Left lung (tissue), 14 donors: ENCODE measurements at places on chromosomes 2 and 18. TPM values are rescaled to one million over a fixed set of nuclear protein-coding genes. Genes with fewer than 3 reads are reported as not detected.

DNA sequence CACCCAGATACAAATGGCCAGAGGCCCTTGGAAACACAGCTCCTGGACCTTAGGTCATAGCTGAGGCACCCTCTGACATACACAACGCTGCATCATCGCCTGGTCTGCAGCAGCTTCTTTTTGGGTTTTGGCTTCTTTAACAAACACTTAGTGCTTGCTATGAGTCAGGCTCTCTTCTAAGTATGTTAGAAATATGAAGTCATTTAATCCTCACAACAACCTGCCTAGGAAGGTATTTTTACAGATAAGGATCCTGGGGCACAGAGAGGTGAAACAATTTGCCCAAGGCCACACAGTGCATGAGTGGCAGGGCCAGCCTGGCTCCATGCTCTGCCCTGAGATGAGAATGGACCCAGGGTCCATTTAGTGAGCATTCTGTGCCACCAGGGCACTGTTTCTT is 96.6 kb downstream of the TMEM17 start:
- no peak for DNase-seq
- no peak overlapping the region for H3K4me3 ChIP-seq
- no peaks in the 10 kb centered on the region for H3K36me3 ChIP-seq
- no peaks in the 10 kb centered on the region for H3K27me3 ChIP-seq
- no peak overlapping the region for H3K27ac ChIP-seq

DNA sequence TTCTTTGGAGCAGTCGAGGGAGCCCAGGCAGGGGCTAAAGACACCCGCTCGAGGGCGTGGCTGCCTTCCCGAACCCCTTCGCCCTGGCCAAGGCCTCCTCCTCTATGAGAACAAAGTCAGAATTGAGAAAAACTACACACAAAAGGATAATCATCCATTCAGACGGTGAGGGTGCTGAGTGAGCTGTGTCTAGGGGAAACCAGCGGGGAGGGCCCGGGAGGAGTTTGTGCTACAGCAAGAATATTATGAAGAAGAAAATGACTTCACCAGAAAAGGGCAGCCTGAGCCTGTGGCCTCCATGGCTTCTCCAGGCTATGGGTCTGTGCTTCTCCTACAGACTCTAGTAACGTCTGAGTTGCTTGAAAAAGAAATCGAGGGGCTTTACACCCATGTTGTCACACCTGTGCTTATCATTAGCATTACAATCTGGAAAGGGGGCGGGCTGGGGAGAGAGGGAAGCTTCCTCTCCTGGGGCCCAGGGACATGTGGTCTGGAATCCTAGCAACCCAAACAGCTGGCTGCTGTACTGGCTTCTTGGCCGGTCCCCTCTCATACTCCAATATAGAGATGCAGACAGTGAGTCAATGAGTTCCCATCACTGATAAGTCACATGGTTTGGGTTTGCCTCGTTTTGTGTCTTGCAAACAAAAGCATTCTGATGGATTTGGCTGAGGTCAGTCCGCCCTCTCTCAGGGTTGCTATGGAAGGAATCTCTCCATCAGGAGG is 52.0 kb upstream of the ARL4C start:
- DNase-seq, result peak; percentile 43
- no peaks in the 10 kb centered on the region for H3K36me3 ChIP-seq
- H3K27ac ChIP-seq, result no peak overlapping the region
- no peaks in the 10 kb centered on the region for H3K27me3 ChIP-seq
- H3K4me1 ChIP-seq, result no peaks in the 10 kb centered on the region

DNA sequence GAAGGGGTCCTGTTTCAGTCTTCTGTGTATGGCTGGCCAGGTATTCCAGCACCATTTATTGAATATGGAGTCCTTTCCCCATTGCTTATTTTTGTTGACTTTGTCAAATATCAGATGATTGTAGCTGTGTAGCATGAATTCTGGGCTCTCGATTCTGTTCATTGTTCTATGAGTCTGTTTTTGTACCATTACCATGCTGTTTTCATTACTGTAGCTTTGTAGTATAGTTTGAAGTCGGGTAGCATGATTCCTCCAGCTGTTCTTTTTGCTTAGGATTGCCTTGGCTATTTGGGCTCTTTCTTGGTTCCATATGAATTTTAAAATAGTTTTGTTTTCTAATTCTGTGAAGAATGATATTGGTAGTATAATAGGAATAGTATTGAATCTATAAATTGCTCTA is 6.0 kb downstream of the SH3YL1 start:
- DNase-seq, result no peak
- H3K27me3 ChIP-seq, result no peaks in the 10 kb centered on the region
- no peak overlapping the region for H3K4me3 ChIP-seq
- peaks cover 3% of the 10 kb centered on the region for H3K4me1 ChIP-seq
- H3K36me3 ChIP-seq, result no peaks in the 10 kb centered on the region

- H3K36me3 ChIP-seq, result no peaks in the 10 kb centered on the region
- H3K4me3 ChIP-seq, result no peak overlapping the region
- peak; percentile 88 for DNase-seq
- H3K27me3 ChIP-seq, result peaks cover 58% of the 10 kb centered on the region
These were observed 69.3 kb downstream of the MARCO start for GRCh38 chr2:119011162-119011909.

- H3K27me3 ChIP-seq, result no peaks in the 10 kb centered on the region
- no peak overlapping the region for H3K27ac ChIP-seq
- DNase-seq, result no peak
These were observed 24.2 kb downstream of the XDH start for GRCh38 chr2:31390324-31390723.

GRCh38 chr2:179569831-179570233 is 291.6 kb downstream of the ZNF385B start:
- no peaks in the 10 kb centered on the region for H3K4me1 ChIP-seq
- no peaks in the 10 kb centered on the region for H3K27me3 ChIP-seq
- H3K4me3 ChIP-seq, result no peak overlapping the region
- H3K27ac ChIP-seq, result no peak overlapping the region
- DNase-seq, result peak; percentile 26
- H3K36me3 ChIP-seq, result no peaks in the 10 kb centered on the region

GRCh38 chr2:52639692-52640091 is 1127.9 kb upstream of the CHAC2 start:
- no peak overlapping the region for H3K4me3 ChIP-seq
- H3K4me1 ChIP-seq, result no peaks in the 10 kb centered on the region
- no peak overlapping the region for H3K27ac ChIP-seq
- DNase-seq, result no peak
- H3K36me3 ChIP-seq, result no peaks in the 10 kb centered on the region

- no peak overlapping the region for H3K4me3 ChIP-seq
- H3K27ac ChIP-seq, result no peak overlapping the region
- H3K4me1 ChIP-seq, result no peaks in the 10 kb centered on the region
- no peak for DNase-seq
These were observed 1237.8 kb downstream of the SUCLG1 start for GRCh38 chr2:83221258-83221657.

DNA sequence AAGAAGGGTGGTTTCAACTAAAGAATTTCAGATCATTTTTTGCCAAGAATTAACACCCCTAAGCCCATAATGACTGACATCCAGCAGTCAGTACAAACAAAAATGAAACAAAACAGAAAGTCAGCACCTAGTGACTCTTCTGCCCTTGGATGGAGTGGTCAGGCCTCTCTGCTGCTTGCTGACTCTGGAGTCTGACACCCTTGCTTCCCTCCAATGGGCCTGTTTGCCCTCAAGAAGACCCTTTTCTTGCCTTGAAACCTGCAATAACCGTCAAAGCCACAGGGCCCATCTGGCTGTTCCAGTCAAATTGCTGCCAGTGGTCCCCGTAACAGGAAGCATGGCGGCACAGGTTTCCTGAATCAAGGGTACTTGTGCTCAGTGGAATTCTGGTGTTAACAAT is 27.2 kb upstream of the CYTIP start:
- H3K4me1 ChIP-seq, result peaks cover 8% of the 10 kb centered on the region
- no peaks in the 10 kb centered on the region for H3K36me3 ChIP-seq
- no peak overlapping the region for H3K27ac ChIP-seq
- no peak for DNase-seq
- H3K4me3 ChIP-seq, result no peak overlapping the region
- no peaks in the 10 kb centered on the region for H3K27me3 ChIP-seq

DNA sequence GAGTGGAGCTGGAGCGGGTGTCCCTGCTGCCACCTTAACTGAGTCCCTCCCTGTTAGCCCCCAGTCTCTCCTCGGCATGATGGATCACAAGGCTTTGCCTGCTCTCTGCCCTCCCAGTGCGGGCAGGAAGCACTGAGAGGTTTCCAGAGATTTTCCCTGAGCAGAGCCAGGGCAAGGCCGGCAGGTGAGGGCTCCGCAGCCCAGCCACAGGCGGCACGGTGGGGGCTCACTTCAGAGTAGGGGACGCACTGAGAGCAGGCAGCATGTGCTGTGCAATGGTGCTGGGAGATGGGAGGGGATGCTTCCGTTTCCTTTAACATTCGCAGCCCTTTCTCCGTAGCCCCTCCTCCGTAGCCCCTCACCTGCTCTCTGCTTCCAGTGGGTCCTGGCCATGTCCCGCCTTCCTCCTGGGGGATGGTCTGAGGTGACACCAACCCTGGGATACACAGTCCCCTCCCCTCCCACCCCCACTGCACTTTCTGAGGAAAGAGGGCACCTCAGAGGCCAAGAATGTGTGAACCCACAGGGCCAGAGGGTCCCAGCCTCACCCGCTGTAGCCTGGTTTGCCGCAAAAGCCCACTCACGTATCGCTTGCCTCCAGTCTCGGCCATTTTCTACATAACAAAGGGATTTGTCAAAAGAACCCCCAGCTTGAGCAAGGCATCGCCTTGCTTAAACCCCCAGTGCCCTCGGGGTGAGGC is 10.7 kb downstream of the KCNF1 start:
- H3K4me1 ChIP-seq, result no peaks in the 10 kb centered on the region
- no peak overlapping the region for H3K4me3 ChIP-seq
- no peaks in the 10 kb centered on the region for H3K36me3 ChIP-seq
- H3K27me3 ChIP-seq, result no peaks in the 10 kb centered on the region
- DNase-seq, result no peak
- no peak overlapping the region for H3K27ac ChIP-seq

GRCh38 chr2:233758849-233759248 is 1.2 kb upstream of the UGT1A1 start:
- H3K27me3 ChIP-seq, result no peaks in the 10 kb centered on the region
- H3K4me1 ChIP-seq, result no peaks in the 10 kb centered on the region
- H3K36me3 ChIP-seq, result no peaks in the 10 kb centered on the region
- no peak overlapping the region for H3K4me3 ChIP-seq

- no peaks in the 10 kb centered on the region for H3K27me3 ChIP-seq
- H3K36me3 ChIP-seq, result peaks cover 84% of the 10 kb centered on the region
- H3K4me3 ChIP-seq, result no peak overlapping the region
- no peaks in the 10 kb centered on the region for H3K4me1 ChIP-seq
These were observed 44.8 kb upstream of the STRN start for GRCh38 chr2:37011130-37011529.

GRCh38 chr2:112642966-112643365 is 2.8 kb upstream of the SLC20A1 start:
- peaks cover 15% of the 10 kb centered on the region for H3K4me1 ChIP-seq
- H3K27ac ChIP-seq, result no peak overlapping the region
- DNase-seq, result no peak
- no peaks in the 10 kb centered on the region for H3K36me3 ChIP-seq

- no peaks in the 10 kb centered on the region for H3K36me3 ChIP-seq
- H3K27ac ChIP-seq, result no peak overlapping the region
- H3K27me3 ChIP-seq, result no peaks in the 10 kb centered on the region
These were observed 52.2 kb upstream of the ACKR3 start for GRCh38 chr2:236517251-236518031.

DNA sequence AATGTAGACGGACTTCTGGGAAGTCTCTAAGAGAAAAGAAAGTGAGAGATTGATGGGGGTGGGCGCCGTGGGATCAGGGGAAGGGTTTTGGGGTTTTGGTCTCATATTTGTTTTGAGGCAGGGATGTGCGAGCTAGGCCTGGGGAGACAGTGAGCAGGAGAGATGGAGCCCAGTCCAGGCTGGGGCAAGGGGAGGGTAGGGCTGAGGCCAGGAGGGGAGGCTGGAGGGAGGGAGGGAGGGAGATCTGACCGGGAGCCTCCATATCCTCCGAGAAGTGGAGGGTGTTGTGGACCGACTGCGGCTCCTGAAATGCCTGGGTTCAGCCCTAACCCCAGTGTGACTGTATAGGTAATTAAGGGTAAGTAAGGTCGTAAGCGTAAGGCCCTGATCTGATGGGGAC is 72.8 kb upstream of the ODC1 start:
- H3K4me1 ChIP-seq, result no peaks in the 10 kb centered on the region
- H3K27me3 ChIP-seq, result no peaks in the 10 kb centered on the region
- H3K4me3 ChIP-seq, result no peak overlapping the region
- no peak for DNase-seq
- H3K36me3 ChIP-seq, result no peaks in the 10 kb centered on the region

- no peak overlapping the region for H3K4me3 ChIP-seq
- H3K27me3 ChIP-seq, result no peaks in the 10 kb centered on the region
- H3K36me3 ChIP-seq, result no peaks in the 10 kb centered on the region
- H3K4me1 ChIP-seq, result no peaks in the 10 kb centered on the region
These were observed 175.2 kb downstream of the METTL4 start for GRCh38 chr18:2396162-2396505.

DNA sequence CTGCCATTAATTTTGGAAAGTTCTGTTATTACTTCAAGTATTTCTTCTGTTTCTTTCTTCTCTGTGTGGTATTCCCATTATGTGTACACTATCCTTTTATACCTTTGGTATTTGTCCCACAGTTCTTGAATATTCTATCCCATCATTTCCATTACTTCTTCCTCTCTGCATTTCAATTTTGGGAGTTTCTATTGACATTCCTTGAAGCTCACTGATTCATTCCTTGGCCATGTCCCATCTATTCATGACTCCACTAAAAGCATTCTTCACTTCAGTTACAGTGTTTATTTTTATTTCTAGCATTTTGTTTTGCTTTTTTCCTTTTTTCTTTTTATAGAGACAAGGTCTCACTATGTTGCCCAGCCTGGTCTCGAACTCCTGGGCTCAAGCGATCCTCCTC is 30.3 kb downstream of the PROC start:
- H3K27me3 ChIP-seq, result no peaks in the 10 kb centered on the region
- H3K27ac ChIP-seq, result no peak overlapping the region
- no peak overlapping the region for H3K4me3 ChIP-seq
- no peaks in the 10 kb centered on the region for H3K36me3 ChIP-seq

- H3K27ac ChIP-seq, result no peak overlapping the region
- H3K27me3 ChIP-seq, result no peaks in the 10 kb centered on the region
- peaks cover 2% of the 10 kb centered on the region for H3K4me1 ChIP-seq
These were observed 64.5 kb downstream of the CACNB4 start for GRCh38 chr2:152034257-152034801.

DNA sequence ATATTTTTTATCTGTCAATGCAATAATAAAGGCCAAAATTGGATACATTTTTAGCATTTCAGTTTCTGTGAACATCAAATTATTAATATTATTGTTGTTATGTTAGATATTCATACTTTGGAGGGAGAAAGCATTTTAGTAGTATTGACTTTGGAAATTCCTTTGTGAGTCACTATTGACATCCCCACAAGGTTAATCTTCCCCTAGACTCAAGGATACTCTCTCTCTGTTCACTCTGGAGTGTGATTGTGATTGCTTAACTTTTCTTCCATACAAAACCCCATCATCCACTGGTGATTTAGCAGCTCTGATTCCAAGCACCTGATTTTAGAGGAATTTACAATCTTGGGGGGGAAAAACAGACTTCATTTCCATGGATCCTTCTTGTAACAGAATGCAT is 352.0 kb downstream of the THSD7B start:
- DNase-seq, result no peak
- H3K4me1 ChIP-seq, result no peaks in the 10 kb centered on the region
- H3K27me3 ChIP-seq, result no peaks in the 10 kb centered on the region
- H3K36me3 ChIP-seq, result no peaks in the 10 kb centered on the region

NAB1 gene
- 28.4 TPM for total RNA-seq

ACMSD gene
- not detected for total RNA-seq

ING5 gene
- 28.3 TPM for total RNA-seq

ATP6V1B1 gene
- 0.89 TPM for total RNA-seq

ERBB4 gene
- total RNA-seq, result 6.4 TPM

SIX3 gene
- total RNA-seq, result not detected

PCARE gene
- 0.05 TPM for total RNA-seq

CNTNAP5 gene
- total RNA-seq, result not detected

FSIP2 gene
- total RNA-seq, result 0.73 TPM

ZNF236 gene
- total RNA-seq, result 14.9 TPM

GRB14 gene
- 4.1 TPM for total RNA-seq
